EH (cell line): ENCODE measurements at places on chromosomes 13 and 19.
A peak's percentile ranks its signal among the peaks of the same experiment; 100 is the strongest.

DNA sequence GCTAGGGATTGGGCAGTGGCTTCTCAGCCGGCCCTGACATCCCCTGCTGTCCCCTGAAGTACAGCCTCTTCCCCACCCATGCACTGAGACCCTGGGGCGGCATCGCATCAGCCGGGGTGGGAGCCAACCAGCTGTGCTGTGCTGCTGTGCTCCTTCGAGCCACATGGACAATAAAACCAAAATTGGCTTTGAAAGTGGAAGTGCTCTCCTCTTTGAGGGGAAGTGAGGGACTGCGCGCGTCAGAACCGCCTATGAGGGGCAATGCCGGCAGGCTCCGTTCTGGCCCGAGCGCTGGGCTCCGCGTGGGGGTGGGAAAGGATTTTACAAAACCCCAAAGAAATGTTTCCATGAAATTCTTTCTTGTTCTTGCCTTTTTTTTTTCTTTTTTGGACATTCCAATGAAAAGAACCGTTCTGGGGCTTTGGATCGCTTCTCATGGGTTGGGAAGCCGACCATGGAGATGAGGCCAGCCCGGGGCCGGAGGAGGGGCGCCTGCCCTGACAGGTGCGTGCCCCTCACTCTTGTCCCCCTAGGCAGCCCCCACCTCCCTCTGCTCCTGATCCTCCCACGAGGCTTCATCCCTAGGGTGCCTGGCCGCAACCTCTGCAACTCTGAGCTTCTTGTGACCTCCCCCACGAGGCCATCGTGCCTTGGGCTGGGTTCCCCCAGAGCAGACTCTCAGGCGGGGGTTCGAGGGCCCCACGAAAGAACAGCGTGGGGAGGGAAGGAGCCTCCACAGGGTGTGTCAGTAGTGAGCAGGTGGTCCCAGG lies 22.6 kb downstream of the KLHL26 start:
- DNase-seq = peak; percentile 51

DNA sequence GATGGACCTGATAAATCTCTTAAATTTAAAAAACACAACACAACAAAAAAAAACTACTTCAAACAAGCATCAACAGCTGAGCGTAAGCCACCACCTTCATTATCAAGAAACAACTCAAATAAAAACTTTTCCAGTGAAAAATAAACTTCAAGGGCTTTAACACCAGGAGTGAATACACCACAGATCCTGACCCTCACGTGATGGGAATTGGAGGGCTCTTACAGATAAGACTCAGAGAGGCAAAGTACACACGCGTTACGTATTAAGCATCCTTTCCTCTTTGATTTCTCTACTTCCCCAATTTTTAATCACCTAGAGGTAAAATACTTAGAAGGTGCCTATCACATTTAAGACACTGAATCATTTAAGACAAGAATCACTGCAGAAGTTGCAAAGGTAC lies 573 bp upstream of the STARD13 start:
- no peak for DNase-seq

DNA sequence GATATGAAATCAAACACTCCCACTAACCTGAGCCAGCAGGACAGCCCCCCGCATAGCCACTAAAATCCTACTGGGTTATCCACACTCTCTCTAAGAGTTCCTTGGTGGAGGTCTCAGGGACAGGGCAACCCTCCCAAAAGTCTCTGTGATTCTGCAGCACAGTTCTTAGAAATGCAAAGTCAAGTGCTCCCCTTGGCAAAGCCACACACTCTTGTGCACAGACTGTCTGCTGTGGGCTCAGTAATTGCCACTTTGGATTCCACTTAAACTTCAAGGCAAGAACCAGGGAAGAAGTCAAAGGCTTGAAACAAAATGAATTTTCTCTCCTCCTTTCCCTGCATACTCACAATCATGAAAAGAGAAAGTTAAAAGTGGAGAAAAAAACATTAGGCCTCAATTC lies 61.5 kb downstream of the DOCK9 start:
- no peak for DNase-seq

GRCh38 chr13:49184621-49185020 lies 35.5 kb upstream of the MLNR start:
- DNase-seq = no peak

GRCh38 chr13:28568286-28568685 lies 73.4 kb upstream of the FLT1 start:
- DNase-seq = peak; percentile 78

GRCh38 chr13:40383132-40383531 lies 283.3 kb downstream of the FOXO1 start:
- no peak for DNase-seq
